ENCODE measurements at places on chromosomes 16 and 17. TPM values are rescaled to one million over a fixed set of nuclear protein-coding genes. Genes with fewer than 3 reads are reported as not detected.

NUPR1 gene
- 32.3 TPM for polyA plus RNA-seq

NPW gene
- 1.2 TPM for polyA plus RNA-seq

SEZ6L2 gene
- 1.4 TPM for polyA plus RNA-seq

ZNF423 gene
- polyA plus RNA-seq, result 31.6 TPM

CCL17 gene
- polyA plus RNA-seq, result not detected

ZMYND15 gene
- polyA plus RNA-seq, result 0.16 TPM

ACSM3 gene
- 17.4 TPM for polyA plus RNA-seq

GNGT2 gene
- 1.9 TPM for polyA plus RNA-seq

ASGR2 gene
- not detected for polyA plus RNA-seq

FBXW10B gene
- polyA plus RNA-seq, result 2.0 TPM

DNAAF8 gene
- polyA plus RNA-seq, result 1.1 TPM

JUP gene
- polyA plus RNA-seq, result 36.5 TPM

HSD11B2 gene
- polyA plus RNA-seq, result 5.1 TPM

DNA sequence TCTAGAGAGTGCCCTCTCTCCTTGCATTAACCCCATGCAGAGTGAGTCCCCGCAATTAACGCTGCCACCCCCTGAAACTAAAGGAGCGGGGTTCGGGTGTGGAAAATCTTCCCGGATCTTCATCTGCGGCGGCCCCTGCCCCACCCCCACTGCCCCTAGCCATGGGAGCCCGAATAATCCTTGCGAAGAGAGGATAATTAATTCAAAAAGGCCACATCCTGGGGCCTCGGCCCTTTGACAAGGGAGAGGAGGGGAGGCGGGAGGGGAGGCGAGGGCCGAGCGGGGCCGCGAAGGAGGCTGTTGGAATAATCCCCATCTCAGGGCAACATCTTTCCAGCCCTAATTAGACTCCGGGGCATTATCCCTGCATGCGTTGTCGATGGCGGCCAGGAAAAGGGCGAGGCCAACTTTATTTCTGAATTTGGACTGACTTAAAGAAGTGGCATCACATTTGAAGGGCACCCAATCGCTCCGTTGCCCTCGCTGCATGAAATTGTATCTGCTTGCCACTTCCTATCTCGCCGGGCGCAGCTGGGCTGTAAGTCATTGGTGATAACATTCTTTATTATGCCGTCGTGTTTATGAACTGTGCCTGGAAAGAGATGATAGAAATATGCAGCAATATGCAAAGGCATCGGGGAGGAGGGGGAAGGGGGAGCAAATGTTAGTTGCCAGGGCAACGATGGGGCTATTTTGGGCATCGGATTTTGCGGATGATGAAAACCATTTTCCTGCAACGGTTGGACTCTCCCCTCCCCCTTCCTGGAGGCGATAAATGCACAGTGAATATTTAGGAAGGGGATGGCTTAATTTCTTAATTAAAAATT lies 387.1 kb upstream of the TNRC6C start:
- DNase-seq, result peak; percentile 45

GRCh38 chr17:48555258-48556228 lies 10.6 kb upstream of the HOXB2 start:
- DNase-seq, result peak; percentile 77

- no peak for DNase-seq
Measured at GRCh38 chr16:56357765-56358322, 67.5 kb downstream of the AMFR start.

- no peak for DNase-seq
Measured at GRCh38 chr17:63116228-63116627, 150.2 kb downstream of the TANC2 start.

- no peak for DNase-seq
Measured at GRCh38 chr17:78781104-78781892, 775 bp downstream of the CYTH1 start.

GRCh38 chr16:4675864-4676786 lies 17.2 kb upstream of the NUDT16L1 start:
- no peak for DNase-seq

GRCh38 chr17:77273397-77274085 lies 132.8 kb downstream of the SEC14L1 start:
- DNase-seq, result no peak

DNA sequence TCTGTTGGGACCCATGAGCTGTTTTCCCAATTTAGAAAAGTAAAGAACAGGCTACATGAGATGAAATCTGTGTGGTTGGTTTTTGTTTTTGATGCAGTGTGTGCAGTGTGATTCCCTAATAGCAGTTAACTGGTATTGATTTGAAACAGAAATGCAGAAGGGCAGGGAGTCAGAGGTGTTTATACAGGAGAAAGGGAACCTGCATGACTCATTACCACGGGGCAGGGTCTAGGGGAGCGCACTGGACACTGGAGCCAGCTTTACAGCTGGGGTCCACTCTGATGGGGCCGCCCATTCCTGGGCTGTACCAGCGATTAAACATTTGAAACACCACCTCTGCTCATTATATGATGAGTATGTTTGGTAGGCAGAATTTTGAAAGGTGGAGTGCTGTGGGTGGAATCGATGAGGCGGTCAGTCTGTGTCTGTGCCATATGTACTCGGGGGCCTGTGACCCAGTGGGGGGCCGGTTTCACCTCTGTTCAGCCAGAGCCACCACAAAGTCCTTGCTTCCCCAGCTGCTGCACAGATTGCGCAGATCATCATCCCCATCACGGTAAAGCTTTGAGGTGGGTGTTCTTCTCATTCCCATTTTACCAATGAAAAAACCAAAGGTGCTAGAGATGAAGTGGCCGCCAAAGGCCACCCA lies 142.5 kb downstream of the CMIP start:
- no peak for DNase-seq

GRCh38 chr17:76119409-76120371 lies 16.1 kb upstream of the EXOC7 start:
- DNase-seq, result no peak

GRCh38 chr17:11363565-11364117 lies 122.6 kb downstream of the SHISA6 start:
- no peak for DNase-seq

DNA sequence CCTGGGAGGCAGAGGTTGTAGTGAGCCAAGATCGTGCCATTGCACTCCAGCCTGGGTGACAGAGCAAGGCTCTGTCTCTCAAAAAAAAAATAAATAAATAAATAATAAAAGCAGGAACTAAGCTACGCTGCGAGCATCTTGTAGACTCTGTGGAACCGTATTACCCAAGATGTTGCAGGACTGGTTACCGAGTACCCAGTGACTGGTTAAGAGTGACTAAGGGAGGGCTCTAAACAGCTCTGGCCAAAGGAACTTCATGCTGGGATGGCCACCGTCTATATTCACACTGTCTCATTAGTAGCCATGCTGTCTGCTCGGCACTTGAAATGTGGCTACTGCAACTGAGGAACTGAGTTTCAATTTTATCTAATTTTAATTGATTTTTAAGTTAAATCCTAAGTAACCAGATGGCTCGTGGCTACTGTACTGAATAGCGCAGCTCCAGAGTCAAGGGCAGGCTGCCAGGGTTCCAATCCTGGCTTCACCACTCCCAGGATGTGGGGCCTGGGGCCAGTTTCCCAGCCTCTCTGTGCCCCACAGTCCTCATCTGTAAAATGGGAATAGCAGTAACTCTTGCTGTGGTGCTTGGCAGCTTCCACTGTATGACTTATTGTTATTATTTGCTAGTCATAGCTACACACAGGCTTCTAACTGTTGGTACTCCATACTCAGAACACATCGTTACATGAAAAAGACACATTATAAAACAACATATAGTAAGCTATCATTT lies 3.0 kb downstream of the NTAN1 start:
- DNase-seq, result no peak

DNA sequence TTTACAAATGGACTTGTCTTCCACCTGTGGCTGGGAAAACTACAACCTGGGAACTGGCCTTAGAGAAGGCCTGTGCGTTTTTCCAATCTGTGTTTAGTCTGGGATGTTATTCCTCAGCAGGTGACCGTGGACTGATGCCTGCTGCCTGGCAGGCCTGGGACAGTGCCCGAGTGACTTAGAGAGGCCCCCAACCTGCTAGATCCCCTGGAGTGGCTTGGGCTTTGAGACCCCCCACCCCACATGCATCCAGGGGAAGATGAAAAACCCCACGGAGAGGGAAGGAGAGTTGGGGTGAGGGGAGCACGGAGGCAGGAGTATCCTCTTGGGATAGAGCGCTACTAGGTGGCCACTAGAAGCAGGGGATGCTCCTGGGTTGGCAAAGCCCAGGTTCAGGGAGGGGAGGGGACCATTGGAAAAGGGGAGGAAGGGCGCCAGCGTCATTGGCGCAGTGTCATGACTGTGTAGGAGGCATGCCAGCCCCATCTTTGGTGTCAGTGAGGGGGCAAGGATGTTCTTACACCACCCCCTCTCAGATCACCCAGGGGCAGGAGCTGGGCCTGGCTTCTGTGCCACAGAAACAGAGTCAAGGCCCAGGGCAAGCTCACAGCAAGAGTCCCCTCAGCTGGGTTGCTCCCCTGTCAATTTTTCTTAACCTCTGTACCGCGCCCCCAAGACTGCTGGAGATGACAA lies 54.1 kb downstream of the MEAK7 start:
- no peak for DNase-seq

DNA sequence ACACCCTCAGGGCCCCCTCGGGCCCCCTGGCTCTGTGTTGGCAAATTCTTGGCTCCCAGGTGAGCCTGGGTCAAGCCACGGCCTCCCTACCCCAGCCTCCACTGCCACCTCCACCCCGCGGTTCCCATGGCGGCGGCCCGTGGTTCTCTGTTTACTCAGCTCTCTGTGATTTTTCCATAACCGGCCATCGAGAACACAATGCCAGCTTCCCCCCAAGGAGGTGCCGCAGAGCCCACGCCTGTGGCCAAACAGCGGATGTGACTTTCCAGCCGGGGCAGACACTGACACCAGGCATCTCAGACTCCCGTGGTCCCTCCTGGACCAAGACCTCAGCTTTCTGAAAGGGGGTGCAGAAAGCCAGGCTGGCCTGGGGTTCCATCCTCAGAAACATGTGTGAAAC lies 21.6 kb upstream of the ATP2A3 start:
- no peak for DNase-seq

DNA sequence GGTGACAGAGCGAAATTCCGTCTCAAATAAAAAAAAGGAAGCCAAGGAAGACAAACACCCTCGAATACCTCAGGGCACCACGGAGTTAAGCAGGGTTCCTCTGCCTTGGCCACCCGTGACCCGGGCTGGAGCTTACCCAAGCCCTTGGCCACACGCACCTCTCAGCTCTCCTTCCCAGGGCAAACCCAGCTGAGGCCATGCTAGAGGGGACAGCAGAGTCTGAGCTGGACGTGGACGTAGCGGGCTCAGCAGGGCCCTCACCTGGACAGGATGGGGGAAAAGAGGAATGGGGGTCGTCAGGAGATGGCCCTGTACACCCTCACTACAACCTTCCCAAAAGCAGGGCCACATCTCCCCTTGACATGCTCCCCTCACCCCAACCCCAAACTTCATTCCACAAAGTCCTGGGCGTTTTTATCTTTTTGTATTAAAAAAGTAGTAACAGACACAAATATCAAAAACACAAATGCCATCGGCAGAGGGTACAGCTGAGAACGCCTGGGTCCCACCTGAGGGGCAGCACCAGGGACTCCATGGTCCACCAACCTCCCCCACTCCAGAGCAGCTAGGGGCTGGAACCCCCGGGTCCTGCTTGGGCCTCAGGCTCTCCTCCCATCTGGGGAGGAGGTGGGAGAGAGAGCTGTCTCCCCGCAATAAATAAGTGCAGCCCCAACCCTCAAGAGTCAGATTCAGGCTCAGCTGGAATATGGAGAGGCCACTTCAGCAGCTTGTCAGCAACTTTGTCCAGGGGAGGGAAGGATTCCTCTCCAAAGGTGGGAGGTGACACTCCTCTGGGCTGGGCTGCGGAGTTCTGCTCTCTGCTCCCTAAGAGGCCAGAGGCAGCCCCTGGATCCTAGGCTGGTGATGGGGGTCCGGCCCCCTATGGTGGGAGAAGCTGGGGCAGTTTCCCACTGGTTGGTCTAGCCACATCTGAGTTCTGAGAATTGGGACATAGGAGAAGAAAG lies 11.9 kb downstream of the PER1 start:
- DNase-seq, result no peak

DNA sequence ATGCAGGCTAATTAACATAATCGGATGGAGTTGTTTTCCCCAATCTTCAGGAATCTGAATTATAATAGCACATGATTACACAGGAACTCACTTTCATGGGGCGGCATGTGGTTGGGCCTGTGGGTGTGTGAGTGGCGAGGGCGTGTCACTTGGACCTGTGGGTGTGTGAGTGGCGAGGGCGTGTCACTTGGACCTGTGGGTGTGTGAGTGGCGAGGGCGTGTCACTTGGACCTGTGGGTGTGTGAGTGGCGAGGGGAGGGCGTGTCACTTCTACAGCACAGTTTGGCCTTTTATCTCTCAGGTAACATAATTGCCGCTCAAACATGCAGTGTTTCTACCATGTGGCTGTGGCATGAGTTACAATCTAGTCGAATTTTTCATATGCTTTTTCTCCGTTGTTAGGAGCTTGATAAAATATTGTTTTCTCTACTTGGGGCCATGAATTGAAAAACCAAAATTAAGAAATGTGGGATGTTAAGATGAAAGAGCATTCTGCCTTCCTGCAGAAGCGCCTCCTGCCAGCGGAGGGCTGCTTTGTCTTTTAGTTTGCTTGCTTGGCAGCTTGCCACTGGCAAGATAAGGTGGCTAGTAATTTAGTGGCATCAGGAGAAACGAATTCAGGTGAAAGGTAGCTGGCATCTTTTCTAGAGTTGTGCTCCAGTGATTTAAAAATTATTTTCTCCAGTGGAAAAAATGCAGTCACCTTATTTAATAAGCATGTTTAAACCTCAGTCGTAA lies 36.2 kb downstream of the USP10 start:
- DNase-seq, result no peak

GRCh38 chr16:9860876-9861275 lies 321.4 kb downstream of the GRIN2A start:
- no peak for DNase-seq

- DNase-seq, result no peak
Measured at GRCh38 chr17:76672270-76672851, 28.8 kb upstream of the ST6GALNAC1 start.

- peak; percentile 47 for DNase-seq
Measured at GRCh38 chr17:20121359-20122253, 112.4 kb downstream of the SPECC1 start.

DNA sequence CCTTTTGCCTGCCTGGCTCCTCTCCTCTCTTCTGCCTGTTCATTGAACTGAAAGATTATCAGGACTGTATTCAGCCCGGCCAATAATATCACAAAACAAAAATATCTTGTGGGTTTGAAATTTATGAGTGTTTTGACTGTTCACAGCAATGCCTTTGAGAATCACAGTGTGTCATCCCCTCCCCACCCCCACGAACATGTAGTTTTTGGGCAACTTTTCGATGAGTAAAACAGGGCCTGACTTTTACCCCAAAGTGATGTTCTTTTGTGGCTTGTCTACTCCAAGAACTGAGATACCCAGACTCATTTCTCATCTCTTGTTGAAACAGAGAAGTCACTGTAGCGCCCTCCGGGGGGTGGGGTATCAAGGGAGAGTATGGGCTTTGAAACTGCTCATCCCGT lies 675.7 kb downstream of the WWOX start:
- no peak for DNase-seq

DNA sequence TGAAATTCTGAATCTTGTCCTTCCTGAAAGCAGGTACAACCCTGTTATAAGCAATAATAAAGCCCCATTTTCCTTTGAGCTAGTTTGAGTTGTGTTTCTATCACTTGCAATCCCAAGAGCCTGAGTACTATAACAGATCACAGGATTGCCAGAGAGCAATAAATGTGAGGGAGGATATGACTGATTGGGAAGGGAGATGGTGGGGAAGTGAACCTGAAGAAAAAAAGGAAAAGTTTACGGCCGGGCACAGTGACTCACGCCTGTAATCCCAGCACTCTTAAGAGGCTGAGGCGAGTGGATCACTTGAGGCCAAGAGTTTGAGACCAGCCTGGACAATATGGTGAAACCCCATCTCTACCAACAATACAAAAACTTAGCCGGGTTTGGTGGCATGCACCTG lies 80.4 kb downstream of the COX10 start:
- no peak for DNase-seq

GRCh38 chr16:69236319-69236718 lies 49.4 kb downstream of the SNTB2 start:
- no peak for DNase-seq
